ENCODE measurements at places on chromosomes 5 and 9.

DNA sequence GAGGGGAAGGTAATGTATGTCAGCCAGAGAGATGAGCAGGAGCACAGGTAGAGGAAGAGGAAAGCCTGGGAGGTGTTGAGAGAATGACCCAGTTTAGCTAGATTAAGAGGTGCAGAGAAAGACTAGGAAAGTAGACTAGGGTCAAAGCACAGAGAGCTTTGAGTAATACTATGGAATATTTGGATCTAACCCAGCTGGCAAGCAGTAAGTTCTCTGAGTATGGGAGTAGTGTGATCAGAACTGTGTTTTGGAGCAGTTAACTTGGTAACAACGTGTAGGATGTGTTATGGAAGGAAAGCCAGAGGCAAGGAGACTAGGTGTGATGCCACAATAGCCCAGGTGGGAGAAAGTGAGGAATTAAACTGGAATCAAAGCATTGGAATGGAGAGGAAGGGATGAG is 84.9 kb upstream of the PTGER4 start:
- no peak for DNase-seq
- no peaks in the 10 kb centered on the region for H3K4me1 ChIP-seq
- no peak overlapping the region for H3K27ac ChIP-seq

DNA sequence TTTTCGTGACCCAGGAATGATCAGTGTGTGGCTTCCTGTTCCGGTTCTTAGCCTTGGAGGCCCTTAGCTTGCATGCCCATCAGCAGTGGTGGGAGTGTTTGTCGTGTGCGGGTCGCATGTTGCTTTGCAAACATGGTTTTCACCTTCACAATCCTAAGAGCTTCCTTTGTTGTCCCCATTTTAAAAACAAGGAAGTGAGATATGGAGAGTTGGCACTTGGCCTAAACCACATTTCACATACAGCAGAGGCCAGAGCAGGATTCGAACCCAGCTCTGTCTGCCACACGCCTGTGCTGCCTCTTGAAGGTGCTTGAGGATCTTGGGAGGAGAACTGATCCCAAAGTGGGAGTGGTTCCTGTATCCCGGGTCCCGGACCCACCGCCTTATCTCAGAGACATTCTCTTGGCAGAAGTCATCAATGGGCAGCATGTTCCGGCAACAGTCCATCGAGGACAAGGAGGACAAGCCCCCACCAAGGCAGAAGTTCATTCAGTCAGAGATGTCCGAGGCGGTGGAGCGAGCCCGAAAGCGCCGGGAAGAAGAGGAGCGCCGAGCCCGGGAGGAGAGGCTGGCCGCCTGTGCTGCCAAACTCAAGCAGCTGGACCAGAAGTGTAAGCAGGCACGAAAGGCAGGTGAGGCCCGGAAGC is 38.2 kb upstream of the POMT1 start:
- H3K36me3 ChIP-seq, result no peaks in the 10 kb centered on the region
- H3K27ac ChIP-seq, result no peak overlapping the region
- H3K4me3 ChIP-seq, result no peak overlapping the region
- DNase-seq, result no peak
- no peaks in the 10 kb centered on the region for H3K4me1 ChIP-seq

GRCh38 chr5:37247036-37247435 is 2.1 kb downstream of the CPLANE1 start:
- no peaks in the 10 kb centered on the region for H3K36me3 ChIP-seq
- no peak overlapping the region for H3K4me3 ChIP-seq
- H3K27me3 ChIP-seq, result no peaks in the 10 kb centered on the region
- no peak overlapping the region for H3K27ac ChIP-seq

- no peak for DNase-seq
Observed at GRCh38 chr9:89725271-89725670, 120.5 kb downstream of the GADD45G start.

- no peak for DNase-seq
- H3K4me3 ChIP-seq, result no peak overlapping the region
- no peak overlapping the region for H3K27ac ChIP-seq
Observed at GRCh38 chr9:109269839-109270238, 51.0 kb downstream of the EPB41L4B start.

DNA sequence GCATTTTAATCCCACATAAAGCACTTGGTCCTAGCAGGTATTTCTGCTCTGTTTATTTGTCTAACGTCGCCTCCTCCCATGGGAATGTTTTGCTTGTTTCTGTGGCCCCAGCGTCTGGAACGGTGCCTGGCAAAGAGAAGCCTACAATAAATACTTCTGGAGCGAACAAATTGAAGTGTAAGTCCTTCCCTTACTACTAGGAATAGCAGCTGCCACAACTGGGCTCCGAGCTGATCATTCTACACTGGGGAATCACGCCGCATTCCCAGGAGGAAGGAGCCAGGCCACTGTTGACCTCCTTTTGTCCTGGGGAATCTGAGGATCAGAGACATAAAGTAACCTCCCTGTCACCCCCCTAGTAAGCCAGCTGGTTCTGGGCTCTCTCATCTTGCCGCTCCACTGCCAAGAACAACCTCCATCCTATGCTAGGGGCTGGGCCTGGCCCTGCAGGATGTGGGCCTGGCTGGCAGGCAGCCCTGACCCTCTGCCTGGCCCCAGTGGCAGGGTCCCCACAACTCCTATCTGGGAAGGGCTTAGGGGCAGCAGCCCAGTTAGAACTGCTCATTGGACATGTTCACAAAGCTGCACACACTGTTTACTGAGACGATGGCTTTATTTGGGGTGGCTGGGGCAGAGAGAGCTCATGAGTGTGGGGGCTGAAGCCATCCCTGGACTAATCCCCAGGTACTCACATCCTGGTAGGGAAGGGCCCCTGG is 82.8 kb downstream of the GTF3C4 start:
- no peaks in the 10 kb centered on the region for H3K27me3 ChIP-seq
- no peaks in the 10 kb centered on the region for H3K36me3 ChIP-seq
- no peak overlapping the region for H3K27ac ChIP-seq
- no peak overlapping the region for H3K4me3 ChIP-seq
- no peaks in the 10 kb centered on the region for H3K4me1 ChIP-seq

- no peak for DNase-seq
- H3K4me3 ChIP-seq, result no peak overlapping the region
- H3K36me3 ChIP-seq, result no peaks in the 10 kb centered on the region
- no peaks in the 10 kb centered on the region for H3K27me3 ChIP-seq
- H3K27ac ChIP-seq, result no peak overlapping the region
Observed at GRCh38 chr5:146633323-146633764, 117.4 kb upstream of the GPR151 start.

GRCh38 chr5:168106008-168106761 is 185.3 kb upstream of the WWC1 start:
- H3K4me1 ChIP-seq, result no peaks in the 10 kb centered on the region
- DNase-seq, result no peak
- no peaks in the 10 kb centered on the region for H3K27me3 ChIP-seq
- H3K4me3 ChIP-seq, result no peak overlapping the region
- no peak overlapping the region for H3K27ac ChIP-seq

DNA sequence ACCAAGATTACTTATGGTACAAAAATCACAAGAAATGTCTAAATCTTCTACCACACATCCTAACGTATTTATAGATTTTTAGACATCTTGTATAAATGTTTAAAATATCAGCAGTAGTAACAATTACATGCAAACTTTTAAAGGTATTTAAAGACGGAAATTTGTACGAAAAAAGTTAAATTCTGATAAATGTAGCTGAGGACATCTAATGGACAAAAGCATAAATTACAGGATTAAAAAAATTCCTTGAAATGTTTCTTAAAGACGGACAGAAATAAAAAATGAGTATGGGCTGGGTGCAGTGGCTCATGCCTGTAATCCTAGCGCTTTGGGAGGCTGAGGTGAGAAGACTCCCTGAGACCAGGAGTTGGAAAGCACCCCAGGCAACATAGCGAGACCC is 15.8 kb downstream of the ERCC8 start:
- no peak overlapping the region for H3K4me3 ChIP-seq
- H3K36me3 ChIP-seq, result peaks cover 19% of the 10 kb centered on the region
- H3K4me1 ChIP-seq, result no peaks in the 10 kb centered on the region
- H3K27me3 ChIP-seq, result no peaks in the 10 kb centered on the region

DNA sequence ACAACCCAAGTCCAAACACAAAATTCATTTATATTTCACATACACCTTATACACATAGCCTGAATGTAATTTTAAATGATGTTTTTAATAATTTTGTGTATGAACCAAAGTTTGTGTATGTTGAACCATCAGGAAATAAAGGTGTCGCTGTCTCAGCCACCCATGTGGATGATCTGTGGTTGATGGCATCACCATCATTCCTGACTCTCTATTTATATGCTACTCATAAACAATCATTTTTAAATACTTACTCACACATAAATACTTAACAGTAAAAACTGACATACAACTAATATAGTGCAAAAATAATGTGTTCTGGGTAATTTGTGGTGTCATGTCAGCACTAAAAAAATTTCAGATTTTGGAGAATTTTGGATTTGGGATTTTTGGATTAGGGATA is 38.4 kb downstream of the SMC5 start:
- peaks cover 25% of the 10 kb centered on the region for H3K36me3 ChIP-seq
- H3K27me3 ChIP-seq, result no peaks in the 10 kb centered on the region
- no peak overlapping the region for H3K27ac ChIP-seq
- H3K4me3 ChIP-seq, result no peak overlapping the region

DNA sequence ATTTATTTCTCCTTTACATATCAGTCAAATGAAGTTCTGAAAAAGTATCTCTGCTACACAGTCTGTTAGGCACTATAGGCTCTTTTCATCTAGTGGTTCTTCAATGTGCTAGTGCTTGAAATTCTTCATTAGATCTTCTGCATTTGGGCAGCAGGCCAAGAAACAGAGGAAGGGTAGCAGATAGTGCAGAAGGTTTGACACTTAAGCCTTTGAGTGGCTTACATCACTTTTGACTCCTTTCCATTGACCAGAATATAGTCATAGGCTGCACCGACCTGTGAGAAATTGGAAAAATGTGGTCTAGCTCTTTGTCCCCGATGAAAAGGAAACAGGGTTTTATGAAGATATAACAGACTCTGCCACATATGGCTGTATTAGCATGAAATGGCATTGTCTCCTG is 459.5 kb upstream of the PTGER4 start:
- no peak overlapping the region for H3K4me3 ChIP-seq
- no peaks in the 10 kb centered on the region for H3K4me1 ChIP-seq
- no peaks in the 10 kb centered on the region for H3K36me3 ChIP-seq
- DNase-seq, result no peak
- no peak overlapping the region for H3K27ac ChIP-seq
- H3K27me3 ChIP-seq, result no peaks in the 10 kb centered on the region

GRCh38 chr9:38424918-38425317 is 664 bp upstream of the IGFBPL1 start:
- no peaks in the 10 kb centered on the region for H3K36me3 ChIP-seq
- no peaks in the 10 kb centered on the region for H3K27me3 ChIP-seq
- no peaks in the 10 kb centered on the region for H3K4me1 ChIP-seq
- DNase-seq, result no peak

DNA sequence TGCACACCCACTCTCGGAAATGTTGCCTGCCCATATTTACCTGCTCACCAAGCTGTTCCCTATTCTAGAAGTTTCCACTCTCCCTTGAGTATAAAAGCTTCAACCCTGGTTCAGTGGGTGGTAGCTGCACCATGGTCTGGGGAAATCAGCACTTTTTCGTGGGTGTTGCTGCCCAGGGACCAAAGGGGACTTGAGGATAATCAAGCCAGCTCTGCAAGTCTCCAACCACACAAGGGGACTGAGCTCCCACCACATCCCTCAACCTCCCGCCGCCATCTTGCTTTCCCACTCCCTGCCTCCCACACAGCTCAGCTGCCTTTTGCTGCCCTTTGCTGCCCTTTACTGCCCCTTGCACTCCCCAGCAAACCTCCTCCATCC is 210.0 kb downstream of the AUH start:
- H3K36me3 ChIP-seq, result no peaks in the 10 kb centered on the region
- peak overlapping the region; percentile 5 for H3K27ac ChIP-seq
- H3K4me1 ChIP-seq, result no peaks in the 10 kb centered on the region
- no peak overlapping the region for H3K4me3 ChIP-seq
- no peaks in the 10 kb centered on the region for H3K27me3 ChIP-seq
- DNase-seq, result no peak

- no peak overlapping the region for H3K27ac ChIP-seq
Observed at GRCh38 chr5:180589771-180590542, 1.3 kb downstream of the SCGB3A1 start.

GRCh38 chr5:73763300-73764032 is 137.5 kb downstream of the ARHGEF28 start:
- H3K27me3 ChIP-seq, result no peaks in the 10 kb centered on the region
- H3K36me3 ChIP-seq, result no peaks in the 10 kb centered on the region
- H3K4me1 ChIP-seq, result no peaks in the 10 kb centered on the region
- no peak overlapping the region for H3K4me3 ChIP-seq
- no peak overlapping the region for H3K27ac ChIP-seq

DNA sequence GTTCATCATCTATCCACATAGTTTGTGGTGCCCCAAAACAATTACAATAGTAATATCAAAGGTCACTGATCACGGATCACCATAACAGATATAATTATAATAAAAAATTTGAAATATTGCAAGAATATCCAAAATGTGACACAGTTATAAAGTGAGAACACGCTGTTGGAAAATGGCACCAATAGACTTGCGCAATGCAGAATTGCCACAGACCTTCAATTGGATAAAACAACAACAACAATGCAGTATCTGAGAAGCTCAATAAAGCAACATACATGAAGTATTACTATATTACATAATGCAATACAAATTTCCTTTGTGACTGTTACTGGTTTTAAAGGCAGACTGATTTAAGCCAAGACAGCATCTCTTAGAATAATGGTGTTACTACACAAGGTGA is 44.7 kb upstream of the PRRC1 start:
- H3K36me3 ChIP-seq, result no peaks in the 10 kb centered on the region
- DNase-seq, result no peak
- no peaks in the 10 kb centered on the region for H3K27me3 ChIP-seq
- H3K27ac ChIP-seq, result no peak overlapping the region
- H3K4me1 ChIP-seq, result no peaks in the 10 kb centered on the region

GRCh38 chr5:5432020-5432707 is 9.7 kb downstream of the ICE1 start:
- H3K36me3 ChIP-seq, result no peaks in the 10 kb centered on the region
- no peak for DNase-seq
- H3K27ac ChIP-seq, result no peak overlapping the region

DNA sequence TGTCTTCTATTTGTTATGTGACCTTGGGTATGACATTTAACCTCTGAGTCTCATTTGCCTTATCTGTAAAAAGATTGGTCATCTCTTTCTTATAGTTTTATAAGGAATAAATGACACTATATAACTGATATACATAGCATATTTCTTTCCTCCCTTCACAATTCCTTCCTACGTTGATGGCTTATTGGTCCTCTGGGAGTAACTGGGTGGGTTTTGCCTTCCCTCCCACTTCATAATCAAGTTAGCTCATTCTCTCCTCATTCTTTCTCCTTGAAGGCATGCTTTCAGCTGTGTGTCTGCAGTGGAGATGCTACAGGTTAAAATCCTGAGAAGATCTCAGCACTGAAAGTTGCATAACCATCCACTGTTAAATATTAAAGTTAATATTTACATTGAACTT is 382.4 kb downstream of the TMEM38B start:
- no peaks in the 10 kb centered on the region for H3K27me3 ChIP-seq
- DNase-seq, result no peak
- no peak overlapping the region for H3K4me3 ChIP-seq
- no peaks in the 10 kb centered on the region for H3K4me1 ChIP-seq
- H3K36me3 ChIP-seq, result no peaks in the 10 kb centered on the region

GRCh38 chr5:60323596-60323995 is 376.4 kb downstream of the DEPDC1B start:
- no peak overlapping the region for H3K4me3 ChIP-seq
- no peaks in the 10 kb centered on the region for H3K4me1 ChIP-seq
- no peaks in the 10 kb centered on the region for H3K27me3 ChIP-seq

- no peak overlapping the region for H3K4me3 ChIP-seq
- peaks cover 5% of the 10 kb centered on the region for H3K4me1 ChIP-seq
- H3K27me3 ChIP-seq, result no peaks in the 10 kb centered on the region
- H3K27ac ChIP-seq, result peak overlapping the region; percentile 49
- no peaks in the 10 kb centered on the region for H3K36me3 ChIP-seq
Observed at GRCh38 chr9:128026255-128026772, 40.8 kb downstream of the NAIF1 start.
